ENCODE measurements at places on chromosomes 6 and 20. TPM values are rescaled to one million over a fixed set of nuclear protein-coding genes. Genes with fewer than 3 reads are reported as not detected.

RSPH3 gene
- 3.3 TPM for total RNA-seq

PACSIN1 gene
- 0.28 TPM for total RNA-seq

GRM1 gene
- total RNA-seq: not detected

DNA sequence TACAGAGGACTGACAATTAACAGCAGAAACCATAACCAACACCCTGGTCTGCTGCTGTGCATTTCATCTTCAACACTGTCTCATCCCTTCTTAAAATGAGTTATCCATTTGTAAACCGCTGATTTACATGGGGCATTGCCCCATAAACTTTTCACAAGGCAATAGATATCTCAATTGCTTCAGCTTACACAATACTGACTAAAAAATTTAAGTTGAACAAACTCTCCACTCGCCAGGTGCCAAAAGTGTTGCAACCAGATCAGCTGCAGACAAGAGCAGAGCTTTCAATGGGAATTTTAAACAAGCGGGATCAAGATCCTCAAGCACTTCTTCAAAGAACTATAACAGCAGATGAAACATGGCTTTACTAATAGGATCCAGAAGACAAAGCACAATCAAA lies 183.0 kb downstream of the TASP1 start:
- DNase-seq: no peak

- DNase-seq: no peak
Measured at GRCh38 chr20:30500829-30501440, 756.5 kb upstream of the DEFB115 start.

DNA sequence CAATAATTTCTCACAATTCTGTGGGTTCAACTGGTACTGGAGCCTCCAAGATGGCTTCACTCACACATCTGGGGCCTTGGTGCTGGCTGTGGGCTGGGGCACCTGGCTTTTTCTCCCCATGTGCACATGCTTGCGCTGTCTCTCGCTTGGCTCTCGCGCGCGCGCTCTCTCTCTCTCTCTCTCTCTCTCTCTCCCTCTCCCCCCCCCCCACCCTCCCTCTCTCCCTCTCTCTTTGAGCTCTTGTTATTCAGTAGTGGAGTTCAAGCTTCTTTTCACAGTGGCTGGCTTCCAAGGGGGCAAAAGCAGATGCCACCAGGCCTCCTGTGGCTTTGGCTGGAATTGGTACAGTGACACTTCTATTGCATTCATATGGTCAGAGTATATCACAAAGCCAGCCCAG lies 10.8 kb upstream of the TBCC start:
- no peak for DNase-seq

DNA sequence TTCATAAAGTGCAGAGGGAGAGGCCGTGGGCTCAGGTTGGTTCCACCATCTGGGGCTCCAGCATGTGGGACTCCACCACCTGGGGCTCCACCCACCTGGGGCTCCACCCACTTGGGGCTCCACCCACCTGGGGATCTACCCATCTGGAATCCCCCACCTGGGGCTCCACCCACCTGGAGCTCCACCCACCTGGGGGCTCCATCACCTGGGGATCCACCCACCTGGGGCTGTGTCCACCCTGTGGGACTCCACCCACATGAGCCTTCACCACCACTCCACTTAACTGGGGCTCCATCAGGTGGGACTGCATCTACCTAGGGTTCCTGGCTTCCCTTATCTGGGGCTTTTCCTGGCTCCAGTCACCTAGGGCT lies 226.0 kb upstream of the CDYL start:
- no peak for DNase-seq

DNA sequence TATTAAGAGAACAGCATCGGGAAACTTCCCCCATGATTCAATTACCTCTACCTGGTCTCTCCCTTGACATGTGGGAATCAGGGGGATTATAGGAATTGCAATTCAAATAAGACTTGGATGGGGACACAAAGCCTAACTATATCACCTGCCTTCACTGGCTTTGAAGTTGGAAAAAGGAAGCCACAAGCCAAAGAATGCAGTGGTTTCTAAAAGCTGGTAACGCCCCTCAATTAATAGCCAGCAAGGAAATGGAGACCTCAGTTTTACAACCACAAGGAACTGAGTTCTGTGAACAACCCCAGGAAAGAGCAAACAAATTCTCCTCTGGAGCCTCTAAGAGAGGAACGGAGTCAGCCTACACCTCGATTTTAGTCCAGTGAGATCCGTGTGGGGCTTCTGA lies 244.1 kb downstream of the TFAP2A start:
- no peak for DNase-seq

- DNase-seq: no peak
Measured at GRCh38 chr6:106120006-106120405, 33.9 kb downstream of the PRDM1 start.

Data from activated naive CD8-positive, alpha-beta T cell treated with anti-CD3 and anti-CD28 coated beads for 36 hours (primary cell).